Umbilical cord (tissue), 2 donors: ENCODE measurements at places on chromosomes 7 and 10.

DNA sequence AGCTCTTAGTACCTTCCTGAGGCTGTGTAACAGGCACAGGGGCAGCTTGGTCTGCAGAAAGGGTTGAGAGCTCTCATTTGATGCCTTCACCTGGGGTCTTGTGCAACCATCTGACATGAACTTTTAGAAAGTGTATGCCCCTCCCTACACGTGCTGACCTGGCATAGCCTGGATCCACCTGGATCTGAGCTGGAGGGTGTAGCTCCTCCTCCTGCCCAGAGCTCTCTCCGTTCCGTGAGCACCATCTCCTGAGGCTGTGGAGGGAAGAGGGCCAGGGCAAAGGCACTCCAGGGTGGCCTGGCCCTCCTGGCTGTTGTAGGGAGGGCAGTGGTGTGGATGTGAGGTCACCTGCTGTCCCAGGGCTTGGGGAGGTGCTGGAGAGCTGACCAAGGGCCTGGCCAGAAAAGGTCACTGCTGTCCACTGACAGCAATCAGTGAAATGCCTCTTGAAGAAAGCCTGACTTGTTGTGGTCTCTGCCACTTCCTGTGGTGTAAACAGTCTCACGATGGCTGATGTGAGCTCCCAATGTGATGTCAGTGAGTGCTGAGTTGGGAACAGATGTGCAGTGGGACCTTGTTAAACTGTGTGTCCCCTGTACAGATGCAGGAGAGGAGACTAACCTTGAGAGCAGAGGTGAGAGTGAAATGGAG, 23.0 kb downstream of the AMZ1 start:
- no peak for DNase-seq

- peak; percentile 66 for DNase-seq
Measured at GRCh38 chr10:79241990-79242619, 105.2 kb upstream of the PPIF start.

DNA sequence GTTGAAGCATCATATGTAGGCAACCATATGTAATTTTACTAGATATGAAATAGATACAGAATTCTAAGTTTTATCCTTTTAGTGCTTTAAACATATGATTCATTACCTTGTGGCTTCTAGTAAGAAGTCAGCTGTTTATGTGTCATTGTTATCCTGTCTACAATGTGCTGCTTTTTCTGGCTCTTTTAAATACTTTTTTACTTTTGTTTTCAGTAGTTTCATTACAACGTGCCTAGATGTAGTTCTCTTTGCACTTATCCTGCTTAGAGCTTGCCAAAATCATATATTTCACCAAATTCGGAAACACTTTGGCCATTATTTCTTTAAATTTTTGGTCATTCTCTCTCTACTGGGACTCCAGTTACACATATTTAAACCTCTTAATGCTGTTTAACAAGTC, 26.4 kb downstream of the YAE1 start:
- no peak for DNase-seq

DNA sequence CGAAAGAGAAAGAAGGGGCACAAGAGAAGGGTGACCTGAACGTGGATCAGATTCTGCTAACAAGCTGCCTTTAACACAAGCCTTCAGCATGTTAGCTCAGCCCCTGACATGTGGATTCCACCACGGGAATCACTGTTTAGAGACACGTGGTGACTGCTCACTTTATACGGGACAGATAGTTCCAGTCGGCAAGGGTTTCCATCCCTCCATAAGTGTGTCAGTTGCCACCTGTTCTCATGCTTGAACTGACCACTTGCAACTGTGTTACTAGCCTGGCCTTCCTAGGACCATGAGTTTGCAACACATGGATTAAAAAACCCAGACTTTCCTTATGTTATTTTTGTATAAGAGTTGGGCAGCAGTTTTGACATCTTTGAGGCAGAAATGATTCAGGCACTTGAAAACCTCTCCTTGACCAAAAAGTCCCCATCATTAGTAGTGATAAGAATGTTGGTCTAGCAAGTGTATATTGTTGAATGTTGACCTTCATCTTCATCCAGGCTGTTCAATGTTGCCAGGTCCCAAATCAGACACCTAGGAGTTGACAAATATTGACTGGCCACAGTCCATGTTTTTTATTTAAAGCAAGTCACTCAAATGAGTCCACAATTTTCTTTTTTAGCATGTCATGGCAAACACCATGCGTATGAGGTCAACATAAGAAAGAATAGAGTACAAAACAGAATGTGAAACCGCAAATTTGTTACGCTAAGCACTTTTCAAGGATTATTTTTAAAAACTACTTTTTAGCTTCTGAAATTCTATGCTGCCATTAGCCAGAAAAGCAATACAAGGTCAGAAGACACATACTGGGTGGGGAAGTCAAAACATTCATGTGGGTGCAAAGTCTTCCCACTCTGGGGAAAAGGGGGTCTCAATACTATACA, 101.6 kb downstream of the ABLIM1 start:
- DNase-seq, result no peak

DNA sequence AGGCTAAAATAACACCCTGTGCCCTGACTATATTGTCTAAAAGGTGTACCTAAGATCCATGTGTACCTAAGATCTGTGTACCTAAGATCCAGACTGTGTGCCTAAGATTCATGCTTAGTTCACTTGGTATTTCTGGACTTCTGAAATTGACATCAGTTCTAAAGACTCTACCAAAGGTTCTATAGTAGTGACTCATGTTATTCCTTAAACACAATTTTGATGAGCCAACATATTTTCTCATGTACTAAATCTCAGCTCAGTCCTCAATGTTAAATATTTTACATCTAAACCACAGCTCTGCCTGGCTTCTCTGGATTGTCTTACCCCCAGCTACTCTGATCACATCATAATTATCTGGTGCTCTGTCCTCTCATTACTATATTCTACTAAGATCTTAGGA, 802.3 kb upstream of the SORCS1 start:
- no peak for DNase-seq

GRCh38 chr7:50674896-50675835, 107.5 kb downstream of the GRB10 start:
- no peak for DNase-seq

- no peak for DNase-seq
Measured at GRCh38 chr7:31466036-31466435, 47.9 kb upstream of the ITPRID1 start.

- DNase-seq, result peak; percentile 10
Measured at GRCh38 chr10:12919574-12919973, 81.9 kb downstream of the CCDC3 start.

- DNase-seq, result no peak
Measured at GRCh38 chr10:63537536-63537935, 16.3 kb downstream of the REEP3 start.

DNA sequence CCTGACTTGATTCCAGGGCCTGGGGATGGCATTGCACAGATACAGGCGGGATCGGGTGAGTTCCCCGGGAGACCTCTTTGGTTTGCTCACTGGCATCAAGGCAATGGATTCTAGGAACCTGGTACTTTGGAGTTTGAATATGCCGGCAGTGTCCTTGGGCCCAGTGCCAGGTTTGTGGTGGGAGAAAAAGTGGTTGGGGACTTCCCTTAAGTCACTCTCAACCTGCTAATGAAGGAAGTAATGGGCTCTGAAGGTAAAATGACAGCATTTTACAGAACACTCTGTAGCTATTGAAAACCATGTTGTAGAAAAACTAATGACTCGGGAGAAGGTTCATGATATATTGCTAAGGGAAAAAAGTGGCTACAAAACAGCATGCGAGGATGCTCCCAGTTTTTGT, 129.9 kb downstream of the CFAP58 start:
- no peak for DNase-seq

DNA sequence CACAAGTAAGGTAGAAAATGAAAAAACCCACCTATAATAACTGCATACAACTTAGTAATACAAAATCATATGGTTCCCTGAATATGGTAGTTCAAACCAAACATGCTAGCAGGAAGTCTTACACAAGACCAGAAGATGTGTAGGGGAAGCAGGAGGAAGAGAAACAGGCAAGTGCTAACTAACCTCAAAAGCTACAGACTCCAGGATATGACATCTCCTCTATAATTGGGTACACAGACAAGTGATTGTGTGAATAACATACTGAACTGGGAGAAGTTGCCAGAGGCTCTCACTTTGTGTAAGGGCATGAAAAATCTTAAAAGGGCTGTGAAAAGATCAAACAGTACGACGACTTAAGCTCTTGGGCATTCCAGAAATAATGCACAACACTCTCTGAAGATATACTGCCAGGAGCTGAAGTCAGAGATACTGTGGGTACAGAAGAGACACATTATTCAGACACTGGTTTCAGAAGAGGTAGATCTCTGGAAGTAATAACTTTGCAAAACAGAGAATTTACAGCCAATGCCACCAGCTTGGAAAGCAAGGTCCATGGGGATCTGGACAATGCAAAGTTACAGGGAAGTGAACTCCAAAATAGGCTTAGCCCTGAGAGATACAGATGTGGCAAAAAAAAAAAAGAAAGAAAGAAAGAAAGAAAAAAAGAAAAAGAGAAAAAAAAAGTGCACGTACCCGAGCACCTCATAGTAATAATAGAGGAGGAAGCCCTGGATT, 767.2 kb downstream of the TNS3 start:
- DNase-seq, result peak; percentile 61

- DNase-seq, result no peak
Measured at GRCh38 chr7:15407910-15408309, 153.9 kb downstream of the AGMO start.

GRCh38 chr7:112405286-112405685, 45.0 kb upstream of the IFRD1 start:
- no peak for DNase-seq

GRCh38 chr7:5681979-5682546, 99.4 kb downstream of the RNF216 start:
- DNase-seq, result no peak

GRCh38 chr7:37445790-37446189, 2.9 kb downstream of the ELMO1 start:
- no peak for DNase-seq

GRCh38 chr7:102044984-102045673, 227.7 kb downstream of the CUX1 start:
- peak; percentile 85 for DNase-seq

DNA sequence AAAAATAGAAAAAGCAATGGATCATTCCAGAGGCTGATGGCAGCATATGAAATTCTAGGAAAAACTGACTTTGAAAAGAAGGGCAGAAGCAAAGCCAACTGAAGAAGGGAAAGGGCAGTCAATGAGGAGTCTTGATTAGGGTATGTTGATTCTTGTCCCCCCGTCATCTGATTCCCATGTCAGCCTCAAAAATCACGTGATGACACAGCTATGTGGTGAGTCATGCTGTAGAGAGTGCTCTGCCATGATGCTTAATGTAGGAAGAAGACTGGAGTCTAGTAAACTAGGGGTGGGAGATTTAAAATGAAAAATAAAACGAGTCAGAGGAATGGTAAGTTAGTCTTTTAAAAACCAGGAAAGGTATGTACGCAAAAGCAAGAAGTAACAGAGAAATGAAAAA, 3.9 kb upstream of the POU6F2 start:
- no peak for DNase-seq
